ENCODE measurements at places on chromosomes 16 and 17.

DNA sequence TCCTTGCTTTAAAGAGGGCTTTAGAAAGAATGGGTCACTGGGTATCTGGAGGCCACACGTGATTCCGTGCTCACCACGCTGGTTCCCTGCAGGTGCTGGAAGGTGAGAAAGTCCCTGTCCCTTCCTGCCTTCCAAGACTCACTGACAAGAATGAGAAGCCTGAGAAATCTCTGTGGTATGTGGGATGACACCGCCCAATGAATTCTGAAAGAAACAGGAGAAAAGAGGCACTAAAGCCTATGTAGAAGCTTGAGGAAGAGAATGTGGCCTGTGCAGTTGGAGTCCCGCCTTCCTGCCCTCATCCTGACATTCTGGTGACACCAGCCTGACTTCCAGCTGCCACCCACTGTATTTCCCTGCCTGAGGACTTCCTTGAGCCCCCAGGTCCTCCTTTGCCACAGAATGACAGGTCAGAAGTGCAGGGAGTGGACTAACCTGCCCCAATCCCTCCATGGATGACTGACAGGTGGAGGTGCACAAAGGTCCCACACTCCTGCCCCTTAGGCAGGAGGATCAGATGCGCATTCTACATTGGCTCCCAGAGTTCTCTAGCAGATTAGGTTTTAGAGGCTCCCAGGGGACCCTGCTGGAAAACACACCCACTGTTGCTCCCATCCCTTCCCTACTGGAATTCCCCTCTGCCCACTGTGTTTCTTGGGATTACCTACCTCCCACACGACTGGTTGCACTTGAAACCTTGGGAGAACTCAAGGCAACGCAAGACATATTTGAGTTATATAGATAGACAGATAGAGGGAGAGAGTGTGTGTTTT, 38.6 kb upstream of the TENT4B start:
- no peak for DNase-seq

DNA sequence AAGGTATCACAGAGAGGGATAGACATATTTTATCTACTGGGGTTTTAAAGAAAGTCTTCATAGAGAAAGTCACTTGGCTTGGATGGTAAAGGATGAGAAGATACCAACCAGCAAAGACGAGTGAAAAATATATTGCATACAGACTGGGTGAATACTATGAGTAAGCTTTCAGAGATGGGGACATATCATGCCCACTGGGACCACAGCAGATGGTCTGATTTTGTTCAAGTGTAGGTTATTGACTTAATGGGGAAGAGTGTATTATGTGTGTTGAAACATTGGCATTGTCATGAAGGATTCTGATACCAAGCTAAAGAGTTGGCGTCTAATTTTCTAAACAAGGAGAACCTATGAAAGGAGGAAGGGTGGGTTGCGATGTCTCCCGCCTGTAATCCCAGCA, 13.8 kb upstream of the MMD start:
- no peak for DNase-seq

GRCh38 chr17:76199469-76199868, 40.8 kb downstream of the RNF157 start:
- DNase-seq = no peak

DNA sequence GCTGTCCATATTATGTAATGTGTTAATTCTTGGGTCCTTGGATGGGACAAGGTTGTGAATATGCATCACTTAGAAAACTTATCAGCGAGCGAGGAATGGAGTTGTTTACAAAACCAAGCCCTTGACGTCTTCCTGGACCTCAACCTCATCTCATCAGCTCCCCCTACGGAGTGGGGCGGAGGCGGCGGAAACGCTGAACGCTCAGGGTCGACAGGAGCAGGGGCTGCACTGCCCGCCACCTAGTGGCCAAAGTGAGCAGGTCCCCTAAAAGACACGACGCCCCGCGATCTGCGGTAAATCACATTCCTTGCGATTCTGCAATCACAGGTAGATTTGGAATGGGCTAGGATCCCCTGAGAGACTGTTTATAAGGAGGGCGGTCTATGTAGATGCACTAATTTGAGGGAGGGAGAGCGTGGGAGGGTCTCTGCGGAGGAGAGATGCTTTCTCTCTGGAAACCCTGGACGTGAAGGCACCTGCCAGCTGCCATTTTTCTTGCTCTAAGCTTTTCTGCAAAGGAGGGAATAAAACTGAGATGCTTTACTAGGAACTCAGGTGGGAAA, 5.4 kb upstream of the ICAM2 start:
- no peak for DNase-seq

GRCh38 chr16:22989598-22989997, 159.7 kb downstream of the USP31 start:
- DNase-seq = no peak
